AG10803 (cell line): ENCODE measurements at places on chromosomes 11 and 22.
A peak's percentile ranks its signal among the peaks of the same experiment; 100 is the strongest.

DNA sequence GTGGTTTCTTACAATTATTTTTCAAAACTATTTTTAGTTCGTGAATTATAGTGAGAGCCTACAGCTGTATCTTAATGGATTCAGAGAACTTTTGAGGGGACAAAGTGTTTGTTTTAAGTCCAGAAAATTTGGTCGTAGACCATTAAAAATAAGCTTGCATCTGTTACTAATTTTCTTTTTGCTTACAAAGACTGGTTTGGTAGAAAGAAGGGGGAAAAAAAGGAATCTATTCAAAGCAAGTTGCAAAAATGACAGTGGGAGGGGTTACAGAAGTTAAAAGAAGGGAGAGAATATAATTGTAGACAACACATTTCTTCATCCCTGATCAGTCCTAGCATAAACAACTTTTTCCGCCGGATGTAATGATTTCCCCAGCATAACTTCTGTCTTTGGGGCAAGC lies 72.1 kb downstream of the AMOTL1 start:
- peak; percentile 37 for DNase-seq

GRCh38 chr22:28548406-28548805 lies 131.2 kb downstream of the TTC28 start:
- DNase-seq: no peak

GRCh38 chr11:66683877-66684276 lies 6.2 kb upstream of the RBM4B start:
- no peak for DNase-seq

DNA sequence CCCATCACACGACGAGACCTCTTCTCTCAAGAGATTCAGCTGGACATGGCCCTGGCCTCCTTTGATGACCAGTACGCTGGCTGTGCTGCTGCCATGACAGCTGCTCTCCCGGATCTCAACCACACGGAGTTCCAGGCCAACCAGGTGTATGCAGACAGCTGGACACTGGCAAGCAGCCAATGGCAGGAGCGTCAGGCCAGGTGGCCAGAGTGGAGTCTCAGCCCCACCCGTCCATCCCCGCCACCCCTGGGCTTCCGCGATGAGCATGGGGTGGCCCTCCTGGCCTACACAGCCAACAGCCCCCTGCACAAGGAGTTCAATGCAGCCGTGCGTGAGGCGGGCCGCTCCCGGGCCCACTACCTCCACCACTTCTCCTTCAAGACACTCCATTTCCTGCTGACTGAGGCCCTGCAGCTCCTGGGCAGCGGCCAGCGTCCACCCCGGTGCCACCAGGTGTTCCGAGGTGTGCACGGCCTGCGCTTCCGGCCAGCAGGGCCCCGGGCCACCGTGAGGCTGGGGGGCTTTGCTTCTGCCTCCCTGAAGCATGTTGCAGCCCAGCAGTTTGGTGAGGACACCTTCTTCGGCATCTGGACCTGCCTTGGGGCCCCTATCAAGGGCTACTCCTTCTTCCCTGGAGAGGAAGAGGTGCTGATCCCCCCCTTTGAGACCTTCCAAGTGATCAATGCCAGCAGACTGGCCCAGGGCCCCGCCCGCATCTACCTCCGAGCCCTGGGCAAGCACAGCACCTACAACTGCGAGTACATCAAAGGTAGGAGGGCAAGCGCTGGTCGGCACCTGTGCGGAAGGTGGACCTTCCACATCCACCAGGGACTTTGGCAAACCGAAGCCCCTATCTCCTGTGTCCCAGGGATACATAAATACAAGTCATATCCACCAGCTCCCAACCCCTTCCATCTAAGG lies 11.3 kb downstream of the CHRNA10 start:
- no peak for DNase-seq

DNA sequence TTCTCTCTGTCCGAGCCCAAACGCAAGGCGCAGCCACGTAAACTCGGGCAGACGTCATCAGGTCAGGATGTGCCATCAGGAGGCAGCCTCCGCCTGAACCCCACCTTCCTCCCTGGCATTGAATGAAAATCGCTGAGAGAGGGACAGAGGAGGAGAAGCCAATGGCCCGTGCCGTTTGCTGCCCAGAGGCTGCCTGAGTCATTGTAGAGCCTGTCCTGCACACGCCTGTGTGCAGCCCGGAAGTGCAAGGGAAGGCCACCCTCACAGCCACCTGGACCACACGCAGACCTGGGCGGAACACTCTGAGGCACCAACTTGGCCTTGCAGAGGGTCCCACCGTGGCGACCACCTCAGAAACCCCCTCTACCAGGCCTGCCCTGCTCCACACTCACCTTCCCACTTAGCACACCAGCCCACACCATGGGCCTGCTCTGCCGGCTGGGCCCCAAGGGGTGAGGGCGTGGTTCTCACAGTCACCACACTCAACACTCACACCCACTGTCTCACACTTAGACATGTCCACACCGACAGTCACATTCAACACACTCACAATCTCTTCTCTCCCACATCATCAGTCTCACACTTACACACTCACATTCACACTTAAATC lies 9.1 kb downstream of the CHID1 start:
- no peak for DNase-seq

DNA sequence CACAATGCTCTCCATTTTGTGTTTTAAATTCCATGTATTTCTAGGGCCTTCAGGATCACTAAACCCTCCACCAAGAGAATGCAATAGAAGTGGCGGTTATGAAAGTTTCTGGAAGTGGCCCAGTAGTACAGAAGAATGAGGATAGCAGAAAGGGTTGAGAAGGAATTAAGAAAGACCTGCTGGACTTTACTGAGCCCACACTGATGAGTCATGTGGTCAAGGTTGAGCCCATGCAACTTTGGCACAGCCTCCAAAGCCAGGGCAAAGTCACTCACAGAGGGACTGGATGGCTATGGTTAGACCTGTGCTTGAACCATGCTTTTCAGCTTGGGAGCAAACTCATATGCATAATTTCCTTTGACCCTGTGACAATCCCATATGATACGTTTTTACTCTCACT lies 102.9 kb upstream of the PLET1 start:
- peak; percentile 63 for DNase-seq

- no peak for DNase-seq
These were observed 8.2 kb downstream of the ABCG4 start for GRCh38 chr11:119157063-119157462.

DNA sequence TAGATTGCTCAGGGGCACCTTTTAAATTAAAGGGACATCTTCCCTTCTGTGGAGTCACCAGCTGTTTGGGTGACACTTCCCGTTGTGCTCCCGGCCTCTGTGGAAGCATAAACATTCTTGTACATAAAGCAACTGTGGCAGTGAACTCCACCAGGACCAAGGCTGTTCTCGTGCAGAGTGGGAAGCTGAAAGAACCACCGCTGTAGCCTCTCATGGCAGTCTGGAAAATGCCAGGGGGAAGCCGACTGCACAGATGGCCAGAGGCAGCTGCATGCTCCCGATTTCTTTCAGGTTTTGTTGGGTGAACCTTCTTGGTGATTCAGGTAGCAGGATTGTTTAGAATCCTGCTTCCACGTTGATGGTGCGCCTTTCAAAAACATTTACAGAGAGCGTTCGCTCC lies 10.3 kb downstream of the UBASH3B start:
- DNase-seq: no peak

DNA sequence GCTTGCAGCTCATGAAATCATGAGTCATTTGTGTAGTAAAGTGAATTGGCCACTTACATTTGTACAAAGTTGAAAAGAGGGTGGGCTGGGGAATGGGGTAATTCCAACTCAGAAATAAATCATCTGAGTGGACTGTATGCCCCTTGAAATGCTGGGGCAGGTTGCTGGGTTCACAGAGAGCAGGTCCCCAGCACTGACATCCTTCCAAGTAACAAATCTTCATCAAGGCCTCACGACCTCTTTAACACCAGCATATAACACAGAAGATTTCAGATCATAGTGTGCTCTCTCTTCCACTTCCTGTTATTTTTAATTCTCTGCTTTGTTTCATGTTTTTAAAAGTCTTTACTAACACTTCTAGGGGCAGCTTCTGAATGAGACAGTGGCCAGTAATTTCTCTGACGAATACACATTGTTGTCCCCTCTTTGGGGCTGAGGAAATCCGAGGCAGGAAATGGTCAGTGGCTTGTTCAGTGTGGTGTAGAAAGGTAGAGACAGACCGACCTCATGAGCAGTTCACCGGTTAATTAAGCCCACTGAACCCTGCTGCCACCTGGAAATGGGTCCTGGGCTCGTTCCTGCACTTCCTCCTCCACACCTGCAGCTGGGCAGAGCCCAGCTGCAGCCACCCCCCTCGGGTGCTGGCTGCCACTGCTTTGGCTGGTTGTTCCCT lies 127.7 kb downstream of the MAML2 start:
- DNase-seq: peak; percentile 60

GRCh38 chr11:86156397-86156955 lies 87.6 kb upstream of the PICALM start:
- DNase-seq: no peak

DNA sequence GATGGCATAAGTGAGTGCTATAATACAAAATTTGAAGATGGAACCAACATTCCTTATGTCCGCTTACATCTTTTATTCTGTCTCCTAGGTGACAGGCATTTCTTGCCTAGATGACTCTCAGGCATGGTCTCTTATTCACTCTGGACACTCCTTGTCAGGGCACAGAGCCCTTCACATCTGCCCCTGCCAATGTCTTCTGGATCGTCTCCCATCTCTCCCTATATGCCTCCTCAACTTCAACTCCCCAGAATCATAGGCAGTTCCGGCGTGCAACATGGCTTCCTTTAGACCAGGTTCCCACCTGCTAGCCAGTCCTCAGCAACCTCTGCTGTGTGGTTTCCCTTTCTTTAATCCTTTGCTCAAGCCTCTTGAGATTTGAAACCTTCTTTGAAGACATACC lies 300.9 kb downstream of the TENM4 start:
- no peak for DNase-seq

DNA sequence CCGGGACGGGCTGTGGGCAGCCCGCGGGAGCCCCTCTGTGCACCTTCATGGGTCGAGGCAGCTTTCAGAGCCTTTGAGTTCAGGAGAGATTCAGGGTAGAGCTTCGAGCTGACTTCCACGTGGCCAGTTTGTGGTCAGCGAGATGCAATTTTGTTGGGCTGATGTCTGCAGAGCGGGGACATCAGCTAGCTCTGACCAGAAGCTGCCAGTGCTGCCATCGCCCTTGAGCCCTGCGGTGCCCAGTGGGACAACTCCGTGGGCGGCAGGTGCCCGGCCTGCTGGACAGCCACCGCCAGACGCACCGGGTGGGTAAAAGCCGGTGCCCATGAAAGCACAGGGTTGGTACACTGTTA lies 719 bp downstream of the TALDO1 start:
- DNase-seq: peak; percentile 40

GRCh38 chr11:107337917-107338316 lies 119.7 kb downstream of the CWF19L2 start:
- no peak for DNase-seq

GRCh38 chr11:74459584-74459983 lies 7.8 kb downstream of the KCNE3 start:
- DNase-seq: no peak

DNA sequence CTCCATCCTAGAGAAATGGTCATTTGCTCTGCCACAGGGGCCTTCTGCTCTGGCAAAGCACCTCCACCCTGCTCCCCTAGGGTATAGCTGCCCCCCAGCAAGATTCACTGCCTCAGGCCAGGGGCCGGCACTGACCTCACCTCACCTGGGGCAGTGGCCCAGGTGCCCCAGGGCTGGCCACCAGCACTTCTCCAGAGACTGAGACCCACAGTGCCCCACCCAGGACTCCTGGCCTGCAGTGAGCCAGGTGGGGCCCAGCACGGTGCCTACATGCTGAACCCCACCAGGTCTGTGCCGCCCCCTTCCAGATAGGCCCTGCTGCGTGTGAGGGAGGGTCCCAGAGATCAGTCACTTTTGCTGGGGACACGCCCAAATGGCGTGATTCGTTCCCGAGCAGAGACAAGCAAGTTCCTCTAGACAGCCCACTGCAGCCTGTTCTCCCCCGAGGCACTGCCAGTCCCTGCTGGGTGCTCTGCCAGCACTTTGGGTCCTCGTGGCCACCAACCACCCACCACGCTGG lies 10.8 kb downstream of the GNB1L start:
- no peak for DNase-seq

DNA sequence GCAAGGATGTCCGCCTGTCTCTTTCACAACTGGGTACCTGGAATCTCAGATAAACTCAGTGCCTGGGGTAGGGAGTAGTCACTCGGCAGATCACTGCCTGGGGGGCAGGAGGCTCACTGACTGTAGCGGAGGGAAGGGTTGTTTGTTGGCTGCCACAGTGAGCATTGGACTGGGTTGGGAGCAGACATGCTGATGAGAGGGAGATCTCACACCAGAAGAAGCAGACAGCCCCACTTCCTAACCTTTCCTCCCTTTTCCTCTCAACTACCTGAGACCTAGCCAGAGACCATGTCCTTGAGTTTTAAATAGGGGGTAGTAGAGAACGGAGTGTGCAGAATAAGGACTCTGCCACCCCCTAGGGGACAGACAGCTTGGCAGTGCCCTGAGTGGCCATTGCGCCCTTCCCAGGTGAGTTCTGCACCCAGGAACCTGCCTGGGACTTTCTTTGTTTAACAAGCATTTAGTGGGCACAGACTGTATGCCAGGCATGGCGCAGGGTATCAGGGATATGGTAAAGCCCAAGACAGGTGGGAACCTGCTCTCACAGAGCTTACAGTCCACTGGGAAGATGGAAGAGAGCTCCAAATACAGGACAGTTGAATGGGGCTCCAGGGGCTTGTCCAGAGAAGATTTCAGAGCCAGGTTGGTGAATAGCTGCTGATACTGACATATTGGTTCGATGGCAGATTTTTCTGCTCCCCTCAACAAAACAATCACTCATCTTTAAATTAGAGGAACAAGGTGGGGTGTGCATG lies 115.7 kb upstream of the NNMT start:
- DNase-seq: no peak

DNA sequence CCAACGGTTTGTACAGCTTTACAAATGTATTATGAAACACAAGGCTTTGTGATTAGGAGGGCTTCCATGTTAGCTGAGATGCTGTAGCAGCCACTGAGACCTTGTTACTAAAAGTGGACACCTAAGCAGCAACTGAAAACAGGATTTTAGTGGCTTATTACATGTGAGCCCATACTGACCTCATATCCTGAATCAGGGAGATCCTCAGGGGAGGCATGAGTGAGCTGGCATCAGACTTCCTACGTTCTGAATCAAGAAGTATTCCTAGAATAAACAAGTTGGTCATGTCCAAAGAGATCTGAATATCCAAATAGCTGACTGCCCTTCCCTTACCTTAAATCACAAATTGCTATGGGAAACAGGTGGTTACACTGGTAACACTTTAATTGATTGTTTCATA lies 59.1 kb upstream of the SCUBE2 start:
- peak; percentile 67 for DNase-seq

- peak; percentile 99 for DNase-seq
These were observed 79.2 kb upstream of the GRIK4 start for GRCh38 chr11:120432056-120433018.

- DNase-seq: no peak
These were observed 3.9 kb downstream of the TEAD1 start for GRCh38 chr11:12678092-12678491.
